ENCODE measurements at places on chromosomes 11 and 22. TPM values are rescaled to one million over a fixed set of nuclear protein-coding genes. Genes with fewer than 3 reads are reported as not detected.

DNA sequence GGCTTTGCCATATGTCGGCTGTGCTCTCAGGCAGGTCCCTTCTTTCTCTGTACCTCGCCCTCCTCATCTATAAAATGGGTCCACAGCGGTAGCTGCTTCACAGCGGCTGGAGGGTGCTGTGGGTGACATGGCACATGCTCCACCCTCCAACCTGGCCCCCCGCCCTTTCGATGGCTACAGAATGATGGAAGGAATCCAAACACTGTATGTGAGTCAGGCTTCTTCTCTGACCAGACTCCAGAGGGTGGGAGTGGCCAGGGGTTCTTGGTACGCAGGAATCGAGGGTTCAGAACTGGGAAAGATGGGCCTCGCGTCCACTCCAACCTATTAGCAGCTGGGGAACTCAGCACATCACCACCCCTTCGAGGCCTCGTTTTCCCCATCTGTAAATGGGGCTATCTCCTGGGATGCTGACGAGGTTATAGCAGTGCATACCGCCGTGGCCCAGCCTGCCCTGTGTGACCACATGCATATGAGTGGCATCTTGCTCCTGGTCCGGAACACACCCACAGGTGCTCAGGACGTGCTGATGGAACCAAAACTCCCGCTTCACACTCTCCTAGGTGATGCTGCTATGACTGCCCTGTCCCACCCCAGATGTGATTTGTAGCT, 26.4 kb downstream of the MN1 start:
- DNase-seq = no peak

- peak; percentile 79 for DNase-seq
Observed at GRCh38 chr11:128884703-128885338, 6.3 kb upstream of the KCNJ5 start.

GRCh38 chr22:43723816-43724215, 88.3 kb downstream of the EFCAB6 start:
- no peak for DNase-seq

GRCh38 chr11:113942256-113942655, 32.7 kb upstream of the HTR3A start:
- DNase-seq = no peak

- no peak for DNase-seq
Observed at GRCh38 chr11:23620617-23621016, 760.3 kb upstream of the CCDC179 start.

DNA sequence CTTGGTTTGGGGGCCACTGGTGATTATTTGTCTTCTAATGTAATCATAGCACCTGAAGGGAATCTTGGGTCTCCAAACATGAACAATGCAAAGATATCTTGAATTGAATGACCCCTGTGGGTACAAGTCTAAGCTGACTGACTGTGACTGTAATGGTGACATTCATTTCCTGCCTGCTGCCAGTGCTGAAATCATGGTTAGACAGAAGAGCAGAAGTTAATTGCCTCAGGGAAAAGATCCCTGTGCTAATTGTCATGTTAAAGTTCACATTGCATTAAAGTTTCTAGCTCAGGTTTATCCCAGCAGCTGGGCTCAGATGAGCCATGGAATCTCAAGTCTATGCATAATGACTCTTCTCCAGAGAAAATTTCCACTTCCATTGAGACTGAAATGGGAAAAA, 772.0 kb downstream of the ETS1 start:
- no peak for DNase-seq

- DNase-seq = no peak
Observed at GRCh38 chr11:75570559-75571139, 8.6 kb downstream of the SERPINH1 start.

DNA sequence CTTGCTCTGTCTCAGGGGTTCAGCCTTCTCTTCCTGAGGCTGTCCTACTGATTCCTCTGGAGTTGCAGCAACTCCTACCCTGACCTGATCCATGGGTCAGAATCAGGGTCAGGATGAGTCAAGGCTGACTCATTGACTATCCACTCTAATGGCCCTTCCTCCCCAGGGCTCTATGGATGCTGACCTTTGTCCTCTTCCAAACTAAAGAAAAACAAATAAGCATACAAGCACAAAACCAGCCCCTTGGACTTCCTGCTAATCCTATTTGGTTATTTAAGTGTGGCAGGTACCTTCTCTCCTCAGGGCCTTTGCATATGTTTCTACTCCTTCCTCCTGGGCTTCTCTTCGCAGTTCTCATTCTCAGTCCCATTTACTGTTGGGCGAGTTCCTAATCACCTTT, 204.5 kb upstream of the NAV2 start:
- DNase-seq = no peak

DNA sequence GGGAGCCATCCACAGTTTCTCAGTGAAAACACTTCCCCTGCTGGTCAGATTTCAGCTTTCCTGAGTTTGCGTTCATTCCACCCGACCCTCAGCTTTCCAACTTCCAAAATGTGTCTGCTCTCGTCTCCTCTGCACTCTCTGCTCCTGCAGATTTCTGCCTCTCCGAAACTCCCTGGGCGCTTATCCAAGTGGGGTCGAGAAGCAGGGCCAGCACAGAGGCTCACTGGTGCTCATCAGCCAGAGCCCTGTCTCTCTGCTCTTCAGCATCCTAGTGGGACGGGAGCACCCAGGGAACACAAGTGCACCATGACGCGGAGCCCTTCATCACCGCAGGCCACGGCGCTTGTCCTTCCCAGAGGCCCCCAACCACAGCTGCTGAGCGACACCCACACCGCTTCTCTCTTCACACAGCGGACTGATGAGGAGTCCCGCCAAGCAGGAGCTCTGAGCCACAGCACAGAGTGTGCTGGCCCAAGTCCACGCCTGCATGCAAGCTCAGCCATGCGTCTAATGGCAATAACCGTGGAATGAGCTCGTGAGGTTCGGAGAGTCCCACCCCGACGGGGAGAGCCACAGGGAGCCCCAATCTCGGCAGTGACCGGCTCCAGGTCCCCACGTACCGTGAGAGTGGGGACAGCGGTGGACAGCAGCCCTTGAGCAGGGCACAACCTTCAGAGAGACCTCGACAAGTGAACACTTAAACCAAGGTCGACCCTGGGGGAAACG, 27.9 kb upstream of the MOB2 start:
- DNase-seq = peak; percentile 55

- DNase-seq = no peak
Observed at GRCh38 chr11:123393312-123393927, 36.6 kb upstream of the GRAMD1B start.

- DNase-seq = no peak
Observed at GRCh38 chr11:65744026-65744698, 23.6 kb upstream of the RNASEH2C start.

DNA sequence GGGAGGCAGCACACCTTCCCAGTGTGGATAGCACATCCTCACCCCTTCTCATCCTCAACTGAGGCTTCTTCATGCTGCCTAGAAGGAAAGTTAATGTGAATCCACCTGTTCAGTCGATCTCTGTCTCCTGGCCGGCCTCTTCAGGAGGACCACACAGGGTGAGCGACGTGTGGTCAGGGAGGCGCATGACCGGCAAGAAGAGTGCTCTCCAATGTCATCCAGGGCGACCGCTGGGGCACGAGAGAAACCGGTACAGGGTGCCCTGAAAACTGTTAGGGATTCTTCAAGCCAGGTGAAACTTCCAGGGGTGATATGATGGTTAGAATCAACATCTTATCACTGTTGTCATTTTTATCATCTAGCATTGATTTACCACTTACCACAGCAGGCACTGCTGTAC, 43.0 kb downstream of the IGSF9B start:
- DNase-seq = no peak

GRCh38 chr11:44977493-44977984, 26.9 kb upstream of the TP53I11 start:
- DNase-seq = peak; percentile 76

GRCh38 chr11:108197351-108197750, 25.1 kb downstream of the NPAT start:
- no peak for DNase-seq

- no peak for DNase-seq
Observed at GRCh38 chr11:30406978-30407762, 84.3 kb downstream of the ARL14EP start.

GRCh38 chr22:24521791-24522245, 26.7 kb downstream of the UPB1 start:
- DNase-seq = peak; percentile 84

GRCh38 chr11:34825670-34826383, 90.4 kb downstream of the APIP start:
- DNase-seq = peak; percentile 74

DNA sequence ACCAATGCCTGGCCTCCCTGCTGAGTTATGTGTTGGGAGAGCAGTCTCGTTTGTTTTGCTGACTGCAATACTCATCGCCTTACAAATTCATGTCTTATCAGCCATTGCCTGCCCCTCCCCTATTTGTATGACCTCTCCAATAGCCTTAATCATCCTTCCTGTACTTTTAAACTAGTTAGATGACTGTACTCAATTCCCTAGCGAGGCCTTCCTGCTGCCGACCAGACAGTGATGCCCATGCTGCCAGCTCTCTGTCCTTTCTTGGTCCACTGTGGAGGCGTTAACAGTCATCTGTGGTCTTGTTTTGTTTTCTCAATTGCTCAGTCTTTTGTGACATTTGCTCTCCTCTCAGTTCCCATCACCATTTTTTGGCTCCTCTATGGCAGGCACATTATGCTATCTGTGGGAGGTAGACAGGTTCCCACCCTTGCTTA, 20.3 kb upstream of the YPEL1 start:
- peak; percentile 38 for DNase-seq

GRCh38 chr11:118321386-118322082, 17.0 kb downstream of the CD3E start:
- DNase-seq = no peak

GRCh38 chr11:91078221-91078620, 855.4 kb upstream of the CHORDC1 start:
- no peak for DNase-seq

DNA sequence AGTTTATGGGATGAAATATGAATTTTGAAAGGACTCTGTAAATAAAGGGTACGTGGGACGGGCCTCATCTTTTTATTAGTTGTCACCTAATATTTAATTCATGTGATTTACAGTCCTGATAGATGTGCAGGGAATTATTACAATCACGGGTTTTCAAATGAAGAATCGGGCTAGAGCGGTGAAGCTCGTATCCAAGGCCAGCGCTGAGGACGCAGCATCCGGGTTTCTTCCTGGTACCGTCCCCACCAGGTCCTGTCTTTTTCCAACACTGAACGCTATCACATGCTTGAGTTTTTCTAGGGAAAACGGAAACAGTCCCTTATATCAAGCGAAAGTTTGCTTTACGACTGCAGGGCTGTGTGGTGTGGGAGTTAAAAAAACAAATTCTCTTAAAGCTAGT, 787 bp downstream of the SMDT1 start:
- peak; percentile 57 for DNase-seq

DNA sequence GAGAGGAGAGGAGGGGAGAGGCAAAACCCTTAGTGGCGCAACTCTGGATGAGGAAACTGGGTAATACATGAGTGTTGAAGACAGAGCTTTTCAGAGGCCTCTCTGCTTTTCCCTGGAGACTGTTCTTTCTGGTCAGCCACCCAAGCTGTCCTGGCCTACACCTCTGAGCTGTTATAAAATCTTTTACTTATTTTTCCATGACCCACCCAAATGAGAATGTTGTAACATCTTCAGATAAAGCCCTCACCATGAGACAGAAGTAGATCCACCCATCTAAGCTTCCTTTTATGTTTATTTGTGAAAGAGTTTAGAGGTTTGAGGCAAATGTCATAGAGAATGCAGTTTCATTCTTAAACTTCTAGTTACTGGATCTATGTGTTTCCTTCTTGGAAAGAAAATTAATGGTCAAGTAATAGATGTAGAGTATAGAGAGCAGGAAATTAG, 20.3 kb upstream of the APLP2 start:
- no peak for DNase-seq

GRCh38 chr11:73565804-73566203, 32.1 kb downstream of the FAM168A start:
- no peak for DNase-seq

DNA sequence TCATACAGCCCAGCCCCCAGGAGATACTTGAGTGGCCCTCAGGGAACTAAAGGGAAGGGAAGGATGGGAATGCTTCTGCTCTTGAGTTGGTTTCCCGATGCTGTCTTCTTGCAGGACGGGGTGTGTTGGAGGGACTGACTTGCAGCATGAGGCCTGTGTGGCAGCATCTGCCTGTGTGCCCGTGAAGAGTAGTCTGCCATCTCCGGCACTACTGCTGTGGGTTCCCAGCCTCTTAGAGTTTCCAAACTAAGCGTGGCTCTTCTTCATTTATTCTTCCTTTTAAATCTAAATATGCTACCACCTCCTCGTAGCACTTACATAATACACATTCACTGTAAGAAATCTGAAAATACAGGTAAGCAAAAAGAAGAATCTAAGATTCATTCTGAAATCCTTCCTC, 12.8 kb downstream of the EXT2 start:
- no peak for DNase-seq

- no peak for DNase-seq
Observed at GRCh38 chr11:11107076-11107723, 245.8 kb downstream of the CSNK2A3 start.

BTG4 gene
- total RNA-seq = 1.5 TPM

GTPBP1 gene
- total RNA-seq = 69.1 TPM

MS4A3 gene
- total RNA-seq = 6.6 TPM

DCHS1 gene
- total RNA-seq = 14.9 TPM

SBF2 gene
- 104 TPM for total RNA-seq

GPR137 gene
- total RNA-seq = 14.5 TPM

MMP8 gene
- 1.5 TPM for total RNA-seq

OR52N4 gene
- total RNA-seq = 0.26 TPM

KRTAP5-8 gene
- 0.34 TPM for total RNA-seq

P4HA3 gene
- 3.3 TPM for total RNA-seq

DBX1 gene
- not detected for total RNA-seq

PNPLA5 gene
- total RNA-seq = not detected

MYO7A gene
- 4.4 TPM for total RNA-seq
